ENCODE measurements at places on chromosomes 11 and 22.

GRCh38 chr22:29769723-29770321 lies 2.7 kb downstream of the UQCR10 start:
- no peak for ATAC-seq

GRCh38 chr11:288478-289397 lies at the start of gene PGGHG:
Gene PGGHG (plus strand): TSS chr11:289126. CDS start chr11:289817, 691 bp downstream.
- peak; percentile 90 for ATAC-seq

- no peak for ATAC-seq
Observed at GRCh38 chr11:46039990-46040389, 81.3 kb downstream of the PHF21A start.

- ATAC-seq = no peak
Observed at GRCh38 chr11:83147895-83148294, 9.0 kb upstream of the PCF11 start.

DNA sequence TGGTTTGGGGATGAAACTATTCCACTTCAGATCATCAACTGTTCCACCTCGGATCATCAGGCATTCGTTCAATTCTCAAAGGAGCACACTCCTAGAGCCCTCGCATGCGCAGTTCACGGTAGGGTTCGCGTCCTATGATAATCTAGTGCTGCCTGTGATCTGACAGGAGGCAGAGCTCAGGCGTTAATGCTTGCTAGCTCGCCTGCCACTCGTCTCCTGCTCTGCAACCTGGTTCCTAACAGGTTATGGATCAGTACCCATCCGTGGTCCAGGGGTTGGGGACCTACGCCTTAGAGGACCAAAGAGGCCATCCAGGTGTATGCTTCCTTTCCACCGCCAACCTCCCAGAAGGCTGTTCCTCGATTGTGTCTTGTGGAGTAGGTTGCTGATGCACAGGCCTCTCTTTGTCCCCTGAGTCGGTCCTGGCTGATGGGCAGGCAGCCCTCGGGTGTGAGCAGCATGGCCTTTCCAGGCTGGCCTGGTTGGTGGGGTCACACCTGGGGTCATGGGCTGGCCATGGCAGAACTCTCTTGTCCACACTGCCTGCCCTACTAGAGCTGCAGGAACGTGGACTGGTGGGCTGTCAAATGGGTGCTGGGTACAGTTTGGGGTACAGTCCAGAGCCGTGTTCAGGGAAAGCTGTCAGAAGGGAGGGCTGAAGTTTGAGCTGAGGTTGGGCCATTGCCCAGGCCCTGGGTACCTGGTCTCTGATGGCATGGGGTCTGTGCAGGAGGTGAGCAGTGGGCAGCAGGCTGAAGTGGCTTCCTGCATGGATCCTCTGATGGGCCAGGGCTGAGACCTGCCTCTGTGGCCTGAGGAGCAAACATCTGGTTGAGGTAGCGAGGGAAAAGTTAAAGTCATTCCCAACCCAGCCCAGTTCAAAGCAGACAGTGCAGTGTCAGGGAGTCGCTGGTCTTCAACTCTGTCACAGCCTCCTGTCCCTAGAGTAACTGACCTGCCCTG lies 11.1 kb downstream of the PRDM11 start:
- ATAC-seq = peak; percentile 6

DNA sequence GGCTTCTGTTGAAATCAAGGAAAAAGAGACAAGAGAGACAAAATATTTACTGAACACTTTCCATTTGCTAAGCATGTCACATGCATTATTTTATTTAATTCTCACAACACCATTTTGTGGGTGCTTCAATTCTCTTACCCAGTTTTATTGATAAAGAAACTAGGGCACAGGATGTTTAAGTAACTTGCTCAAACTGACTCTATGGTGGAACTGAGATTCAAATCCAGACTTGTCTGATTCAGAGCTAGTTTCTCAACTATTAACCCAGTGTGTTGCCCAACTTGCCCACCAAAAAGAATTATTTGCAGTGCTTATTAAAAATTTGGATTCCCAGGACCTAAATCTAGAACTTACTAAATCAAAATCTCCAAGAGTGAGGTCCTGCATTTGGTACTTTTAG lies 21.5 kb upstream of the MSANTD4 start:
- ATAC-seq = no peak

DNA sequence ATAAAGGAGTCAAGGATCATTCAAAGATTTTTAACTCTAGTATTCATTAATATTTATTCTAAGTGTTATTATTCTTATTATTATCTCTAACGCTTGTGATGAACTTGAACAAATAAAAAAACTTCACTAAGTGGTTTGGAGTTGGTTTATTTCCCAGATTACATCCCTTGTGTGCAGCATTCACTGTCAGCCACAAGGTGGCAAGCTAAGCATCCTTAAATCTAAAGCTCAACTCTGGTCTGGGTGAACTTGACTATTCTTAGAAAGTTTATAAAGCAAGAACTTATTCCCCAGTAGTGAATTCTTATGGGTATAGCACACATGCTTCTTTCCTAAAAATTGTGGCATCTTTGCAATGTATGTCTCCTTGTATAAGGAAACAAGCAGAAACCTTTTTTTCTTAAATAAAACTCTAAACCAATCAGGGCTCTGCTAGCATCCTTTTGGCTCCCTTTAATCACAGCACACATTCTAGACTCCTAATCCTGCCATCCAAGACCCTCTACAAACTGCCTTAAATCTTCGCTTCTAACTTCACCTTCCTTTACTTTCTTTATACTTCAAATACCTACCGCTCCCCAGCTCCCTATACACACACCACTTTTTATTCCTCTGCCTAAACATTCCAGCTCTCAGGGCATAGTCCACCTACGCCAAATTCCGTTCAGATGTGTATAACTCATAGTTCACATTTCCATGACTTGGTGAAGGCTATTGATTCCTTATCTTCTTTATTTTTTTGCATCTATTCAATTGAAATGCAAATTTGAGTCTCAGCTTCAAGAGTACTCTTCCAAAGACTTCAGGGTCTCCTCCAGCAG lies 1068.8 kb downstream of the DLG2 start:
- no peak for ATAC-seq

DNA sequence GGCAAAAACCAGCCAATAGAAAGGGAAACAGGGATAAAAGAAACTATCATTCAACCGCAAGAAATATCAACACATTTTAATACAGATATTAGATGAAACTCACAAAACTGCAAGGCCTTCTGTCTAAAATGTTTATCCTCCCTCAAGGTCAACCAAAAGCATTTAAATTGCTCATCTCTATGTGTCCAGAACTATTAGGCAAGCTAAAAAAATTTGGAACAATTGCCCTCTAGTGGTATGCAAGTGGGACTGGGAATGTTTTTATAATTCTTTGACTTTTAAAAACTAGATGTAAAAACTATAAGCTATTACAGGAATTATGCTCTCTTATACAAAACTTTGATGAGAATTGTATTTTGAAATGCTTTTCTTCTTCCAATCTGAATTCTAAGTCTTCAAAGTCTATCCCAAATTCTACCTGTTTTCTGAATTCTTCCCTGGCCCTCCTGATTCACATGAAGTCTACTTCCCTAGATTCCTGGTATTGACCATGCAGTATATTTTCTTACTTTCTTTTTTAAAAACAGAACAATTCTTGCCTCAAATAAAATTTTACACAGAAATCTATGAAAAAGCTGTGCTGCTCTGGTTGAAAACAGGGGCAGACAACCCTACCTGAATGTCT lies 4.9 kb downstream of the CWC15 start:
- ATAC-seq = no peak

GRCh38 chr22:37918580-37919270 lies 12.6 kb downstream of the MICALL1 start:
- no peak for ATAC-seq

GRCh38 chr11:130213143-130213978 lies 53.8 kb downstream of the ST14 start:
- peak; percentile 72 for ATAC-seq

DNA sequence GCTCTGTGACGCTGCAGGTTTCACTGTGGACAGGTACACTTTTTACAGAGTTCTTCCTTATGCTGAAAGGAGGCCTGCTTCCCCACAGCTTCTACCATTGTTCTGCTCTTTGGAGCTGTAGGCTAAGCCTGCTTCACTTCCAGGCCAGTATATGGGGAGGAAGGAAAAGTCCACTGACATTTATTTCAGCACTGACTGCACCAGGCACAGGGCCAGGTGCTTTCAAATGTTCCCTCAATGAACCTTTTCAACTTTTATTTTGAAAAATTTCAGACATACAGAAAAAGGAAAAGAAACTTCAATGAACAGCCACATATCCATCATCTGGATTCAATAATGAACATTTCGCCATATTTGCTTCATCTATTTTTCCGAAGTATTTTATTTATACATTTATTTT lies 22.0 kb downstream of the POU2F3 start:
- no peak for ATAC-seq

DNA sequence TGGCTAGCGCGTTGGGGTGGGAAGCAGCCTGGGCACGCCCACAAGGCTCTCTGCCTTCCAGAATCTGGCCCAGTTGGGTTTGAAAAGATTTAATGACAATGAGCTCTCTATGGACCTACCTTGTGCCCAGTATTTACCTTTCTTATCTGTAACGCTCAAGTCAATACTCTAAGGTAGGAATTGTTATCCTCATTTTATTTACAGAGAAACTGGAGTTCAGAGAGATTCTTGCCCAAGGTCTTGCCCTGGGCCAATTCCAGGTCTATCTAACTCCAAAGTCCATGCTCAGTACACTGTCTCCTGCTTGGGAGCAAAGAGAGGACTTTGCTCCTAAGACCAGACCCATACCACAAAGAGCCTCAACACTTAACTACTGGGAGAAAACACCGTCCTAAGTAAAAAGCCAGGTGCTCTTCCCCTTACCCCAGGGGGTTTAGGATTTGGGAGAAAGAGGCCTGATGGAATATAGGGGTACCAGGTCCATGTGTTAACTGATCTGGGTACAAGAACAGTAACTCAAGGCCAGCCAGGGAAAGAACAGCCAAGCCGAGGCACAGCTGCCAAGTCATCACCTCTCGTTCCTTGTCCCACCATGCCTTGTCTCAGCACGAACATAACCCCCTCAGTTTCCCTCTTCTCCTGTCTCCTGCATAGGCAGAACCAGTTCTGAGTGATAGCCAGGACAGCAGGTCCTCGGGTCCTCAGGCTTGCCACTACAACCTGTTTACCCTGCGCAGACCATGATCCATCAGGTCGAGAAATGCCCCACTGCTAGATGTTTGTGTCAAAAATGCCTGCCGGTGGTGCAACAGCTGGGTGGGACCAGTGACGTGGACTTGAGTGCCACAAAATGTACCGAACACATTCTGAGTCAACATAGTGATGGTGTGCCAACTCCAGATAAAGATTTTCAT lies 14.6 kb downstream of the APOA4 start:
- ATAC-seq = no peak

- no peak for ATAC-seq
Observed at GRCh38 chr11:38835966-38836365, 2237.9 kb upstream of the RAG2 start.

DNA sequence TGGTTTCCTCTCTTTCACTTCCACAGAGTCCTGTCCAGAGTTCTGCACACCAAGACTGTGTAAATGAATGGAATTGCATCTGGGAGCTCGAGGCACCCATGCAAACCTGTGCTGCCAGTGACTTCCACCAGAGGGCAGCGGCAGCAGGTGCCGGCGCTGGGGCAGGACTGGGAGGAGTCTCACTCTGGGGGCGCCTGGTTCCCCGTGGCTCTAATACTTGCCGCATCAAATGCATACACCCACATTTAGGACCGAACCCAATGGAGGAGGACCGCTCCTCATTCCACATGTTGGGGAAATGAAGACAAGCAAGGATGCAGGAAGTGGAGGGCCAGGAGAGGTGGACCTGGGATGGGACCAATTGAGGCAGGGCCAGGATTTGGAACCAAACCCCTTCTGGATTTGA lies 1.1 kb upstream of the CD6 start:
- ATAC-seq = peak; percentile 51

DNA sequence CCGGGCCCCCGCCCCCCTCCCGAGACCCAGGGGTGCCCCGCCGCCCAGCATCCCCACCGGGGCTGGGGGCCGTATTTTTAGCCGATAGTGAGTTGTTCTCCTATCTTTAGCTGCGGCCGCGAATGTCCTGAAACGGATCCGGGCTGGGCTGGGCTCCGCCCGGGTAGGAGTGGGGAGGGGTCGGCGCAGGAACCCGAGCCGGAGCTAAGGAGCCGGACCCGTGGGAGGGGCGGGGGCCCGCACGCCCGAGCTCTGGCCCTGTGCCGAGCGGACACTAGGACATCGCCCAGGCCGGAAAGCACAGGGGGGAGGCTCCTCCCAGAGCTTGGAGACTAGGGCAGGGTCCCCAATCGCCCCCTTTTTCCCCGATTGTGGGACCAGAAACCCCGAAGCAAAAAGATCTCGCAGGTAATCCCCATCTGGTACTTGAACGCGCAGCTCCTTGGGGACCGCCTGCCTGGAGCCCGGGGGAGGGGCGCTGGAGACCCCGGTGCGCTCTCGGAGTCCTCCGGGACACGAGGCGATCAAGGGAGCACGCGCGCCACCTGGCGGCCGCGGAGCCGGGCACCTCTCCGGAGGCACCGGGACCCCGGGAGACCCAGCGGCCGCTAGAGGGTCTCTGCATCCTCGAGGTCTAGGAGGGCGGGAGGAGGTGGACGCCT lies 669 bp downstream of the CDC42EP2 start:
- ATAC-seq = peak; percentile 44

DNA sequence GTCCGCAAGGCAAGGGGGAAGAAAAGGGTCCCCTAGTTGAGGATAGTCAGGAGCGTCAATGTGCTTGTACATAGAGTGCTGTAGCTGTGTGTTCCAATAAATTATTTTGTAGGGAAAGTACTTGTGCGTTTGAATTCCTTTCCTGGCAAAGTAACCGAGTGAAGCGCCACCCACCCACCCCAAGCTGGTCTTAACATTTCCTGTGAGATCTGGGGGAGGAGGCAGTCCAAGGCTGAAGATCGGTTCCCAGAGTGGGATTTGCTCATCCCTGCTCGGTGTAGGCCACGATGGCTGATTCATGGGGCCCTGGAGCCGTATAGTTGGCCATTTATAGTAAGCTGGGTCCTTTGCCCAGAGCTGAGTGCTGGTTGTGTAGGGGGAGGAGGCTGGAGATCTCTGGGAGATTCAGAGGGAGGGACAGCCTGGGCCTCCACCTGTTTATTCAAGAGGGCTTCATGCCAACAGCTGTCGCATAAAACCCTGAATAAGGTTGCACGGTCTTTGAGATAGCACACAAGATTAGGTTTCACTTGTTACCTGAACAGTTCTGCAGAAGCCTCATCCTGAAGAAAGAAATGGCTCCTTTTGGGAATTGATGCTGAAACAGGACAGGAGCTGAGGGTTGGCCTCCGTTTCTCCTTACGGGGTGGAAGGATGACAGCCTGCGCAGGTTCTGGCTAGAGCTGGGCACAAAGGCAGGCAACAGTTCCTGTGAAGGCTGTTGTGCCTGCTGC lies 2.4 kb downstream of the ATF4 start:
- ATAC-seq = no peak

- no peak for ATAC-seq
Observed at GRCh38 chr11:126336671-126337101, 18.8 kb upstream of the ST3GAL4 start.

Data from gastroesophageal sphincter (tissue), 4 donors.